ENCODE measurements at places on chromosomes 3 and 15.

DNA sequence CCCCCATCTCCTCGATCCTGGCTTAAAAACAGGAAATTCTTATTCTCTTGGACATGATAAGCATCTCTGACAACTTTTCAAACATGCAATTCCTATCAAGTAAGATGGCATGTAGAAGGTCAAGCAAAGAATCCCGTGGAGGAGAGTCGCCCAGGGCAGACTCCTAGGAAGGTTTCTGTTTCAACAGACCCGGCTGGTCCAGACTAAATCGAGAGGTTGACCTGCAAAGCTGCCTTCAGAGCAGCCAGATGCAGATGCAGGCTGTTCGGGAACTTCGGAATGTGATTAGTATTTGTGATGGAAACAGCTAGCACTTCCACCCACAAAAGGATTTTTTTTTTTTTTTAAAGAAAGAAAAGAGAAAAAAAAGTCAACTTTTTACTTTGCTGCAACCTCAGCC, 216.8 kb downstream of the NR1D2 start:
- no peak for DNase-seq

DNA sequence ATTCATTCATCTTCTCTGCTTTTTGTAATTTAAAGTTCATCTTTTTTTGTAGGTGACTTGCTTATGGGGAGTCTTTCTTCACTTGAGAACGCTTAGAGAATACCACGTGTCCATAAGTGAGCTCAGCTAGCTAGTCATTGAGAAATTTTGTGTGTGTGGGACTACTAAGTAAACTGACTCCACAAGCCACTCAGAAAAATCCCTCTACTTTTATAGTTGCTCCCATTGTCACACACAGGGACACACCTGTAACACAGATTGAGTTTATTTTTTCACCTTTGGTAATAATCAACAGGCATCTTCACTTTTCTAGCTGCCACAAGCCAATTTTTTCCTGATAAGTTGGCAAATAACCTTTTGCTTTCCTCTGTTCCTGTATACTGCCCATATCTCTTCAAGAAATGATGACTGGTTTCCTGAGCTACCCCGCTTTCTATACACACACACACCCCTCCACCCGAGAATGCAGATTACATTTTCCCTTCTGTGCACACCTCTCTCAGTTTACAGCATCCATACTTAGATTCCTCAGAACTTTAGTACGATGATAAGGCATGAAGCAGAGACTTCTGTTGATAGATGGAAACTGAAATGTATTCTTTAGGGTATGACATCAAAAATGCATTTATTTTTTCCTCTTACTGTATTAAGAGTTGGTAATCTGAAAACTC, 4.6 kb downstream of the TSC22D2 start:
- DNase-seq, result no peak

GRCh38 chr3:172112734-172113120, 73.3 kb downstream of the FNDC3B start:
- DNase-seq, result no peak

DNA sequence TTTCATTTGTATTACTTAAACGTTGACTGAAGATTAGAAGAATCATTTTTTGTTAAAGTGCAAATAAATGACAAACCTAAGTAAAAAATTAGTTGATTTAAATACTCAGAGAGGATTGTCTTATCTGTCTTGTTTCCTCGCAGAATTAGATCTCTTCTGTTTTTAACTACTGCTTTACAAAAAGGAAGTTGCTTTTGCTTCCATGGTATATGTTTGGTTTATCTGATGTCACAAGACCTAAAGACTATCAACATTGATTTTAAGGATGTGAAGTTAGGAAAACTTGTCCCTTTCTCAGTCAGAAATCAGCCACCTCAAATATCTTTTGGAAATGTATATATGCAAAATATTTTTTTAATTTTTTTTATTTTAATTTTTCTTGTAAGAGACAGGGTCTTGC, 28.7 kb downstream of the GPR171 start:
- no peak for DNase-seq

GRCh38 chr3:120568598-120568997, 27.5 kb upstream of the NDUFB4 start:
- peak; percentile 35 for DNase-seq

DNA sequence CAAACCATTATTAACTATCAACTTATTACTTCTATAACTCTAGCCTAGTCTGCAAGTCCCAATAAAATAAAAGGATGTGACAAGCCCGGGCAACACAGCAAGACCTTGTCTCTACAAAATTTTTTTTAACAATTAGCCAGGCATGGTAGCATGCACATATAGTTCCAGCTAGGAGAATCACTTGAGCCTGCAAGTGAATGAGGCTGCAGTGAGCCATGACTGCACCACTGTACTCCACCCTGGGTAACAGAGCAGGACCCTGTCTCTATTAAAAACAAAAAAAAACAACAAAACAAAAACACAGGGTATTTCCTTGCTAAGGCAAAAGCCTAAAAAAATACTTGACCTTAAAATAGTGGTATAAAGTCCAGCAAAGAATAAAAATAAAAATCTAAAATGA, 31.4 kb downstream of the ANKRD28 start:
- DNase-seq, result no peak

DNA sequence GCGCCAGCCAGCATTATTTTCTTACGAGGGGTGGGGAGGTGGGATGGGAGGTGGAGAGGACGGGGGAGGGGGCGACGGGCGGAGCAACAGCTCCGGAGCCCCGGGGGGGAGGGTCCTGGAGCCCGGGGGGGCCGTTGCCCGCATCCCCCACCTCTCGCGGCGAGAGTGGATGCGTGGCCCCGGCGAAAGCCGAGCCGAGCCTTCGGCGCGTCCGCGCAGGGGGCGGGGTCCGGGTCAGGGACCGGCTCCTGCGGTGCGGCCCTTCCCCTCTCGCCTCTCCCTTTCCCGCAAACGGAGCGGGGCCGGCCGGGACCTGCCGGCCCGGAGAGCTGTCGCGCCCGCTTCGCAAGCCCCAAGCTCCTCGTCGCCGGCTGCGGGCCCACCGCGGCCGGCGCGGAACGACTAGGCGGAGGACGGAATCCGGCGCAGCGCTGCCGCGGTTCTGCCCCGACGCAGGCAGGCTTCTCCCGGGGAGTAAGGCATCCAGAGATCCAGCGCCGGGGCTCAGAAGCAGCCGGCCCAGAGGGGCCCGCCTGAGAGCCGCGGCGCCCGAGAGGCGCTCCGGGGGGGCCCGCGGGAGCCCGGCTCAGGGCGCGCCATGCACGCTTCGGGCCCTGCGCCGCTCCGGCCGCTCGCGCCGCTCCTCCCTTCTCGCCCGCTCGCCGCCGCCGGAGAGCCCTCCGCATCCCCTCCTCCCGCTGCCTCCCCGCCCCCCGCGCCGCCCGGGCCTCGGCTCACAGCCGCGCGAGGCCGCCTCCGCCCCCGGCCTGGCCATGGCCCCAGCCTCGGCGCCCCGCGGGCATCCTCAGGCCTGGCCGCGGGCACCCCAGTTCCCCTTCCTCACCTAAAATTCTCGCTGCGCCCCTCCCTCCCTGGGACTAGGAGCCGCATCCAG, 459 bp upstream of the ADCY5 start:
- DNase-seq, result no peak

GRCh38 chr15:41490355-41490754, 3.3 kb upstream of the ITPKA start:
- DNase-seq, result no peak
